Activated T-cell treated with anti-CD3 and anti-CD28 coated beads, Interleukin-2, amount 50 U/mL, for 48 hours (primary cell): ENCODE measurements at places on chromosomes 5 and 9.

DNA sequence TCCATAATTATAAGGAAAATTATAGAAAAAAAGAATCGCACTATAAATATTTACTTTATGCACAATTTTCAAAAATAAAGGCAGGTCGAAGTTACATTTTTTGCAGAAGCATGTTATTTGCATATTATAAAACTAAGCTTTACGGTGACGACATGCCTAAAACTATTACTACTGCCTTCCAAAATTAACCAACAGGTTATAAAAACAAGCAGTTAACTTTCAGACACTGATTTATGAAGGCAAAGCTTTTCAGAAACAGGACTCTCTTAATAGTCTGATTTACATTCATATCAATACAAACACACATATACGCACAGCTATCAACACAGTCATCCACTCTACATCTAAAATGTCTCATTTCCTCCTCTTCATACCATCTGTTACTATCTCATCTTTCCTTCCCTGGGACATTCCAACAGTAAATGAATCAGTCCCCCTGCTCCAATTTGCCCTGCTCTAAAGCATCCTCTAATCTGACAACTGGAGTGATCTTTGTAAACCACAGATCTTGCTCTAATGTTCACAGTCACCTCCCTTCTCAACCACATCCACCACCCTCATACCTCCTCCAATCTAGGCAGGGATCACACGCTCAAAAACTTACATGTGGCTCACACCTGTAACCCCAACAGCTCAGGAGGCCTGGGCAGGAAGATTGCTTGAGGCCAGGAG is 21.6 kb downstream of the FBXW11 start:
- DNase-seq, result peak; percentile 53

DNA sequence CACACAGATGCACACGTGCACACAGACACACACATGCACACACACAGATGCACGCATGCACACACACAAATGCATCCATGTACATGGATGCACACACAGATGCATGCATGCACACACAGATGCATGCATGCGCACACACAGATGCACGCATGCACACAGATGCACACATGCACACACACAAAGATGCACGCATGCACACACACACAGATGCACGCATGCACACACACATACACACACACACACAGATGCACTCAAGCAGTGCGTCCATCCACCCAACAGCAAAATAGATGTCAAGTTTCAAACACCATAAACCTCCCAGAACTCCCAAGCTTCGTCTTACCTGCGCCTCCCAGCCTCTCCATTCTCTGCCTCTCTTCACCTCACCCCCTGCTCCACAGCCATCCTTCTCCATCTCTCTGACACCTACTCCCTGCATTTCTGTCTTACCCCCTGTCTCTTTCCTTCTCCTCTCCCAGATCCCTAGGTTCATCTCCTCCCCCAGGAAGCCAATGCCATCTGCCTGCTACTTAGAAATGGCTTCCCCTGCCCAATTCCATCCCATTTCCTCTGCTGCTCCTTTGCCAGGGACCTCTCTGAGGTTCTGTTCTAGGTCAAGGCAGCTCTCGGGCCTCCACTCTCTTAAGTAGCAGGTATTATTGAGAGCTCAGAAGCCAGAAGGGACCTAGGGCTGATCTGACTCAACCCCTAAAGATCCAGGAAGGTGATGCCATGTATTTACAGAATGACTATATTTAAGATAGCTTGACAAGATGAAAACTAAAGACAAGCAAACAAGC is 297.2 kb downstream of the MED10 start:
- no peak for DNase-seq

- no peak for DNase-seq
Observed at GRCh38 chr5:79876456-79876855, 114.6 kb downstream of the MTX3 start.

GRCh38 chr5:80615266-80615914 is 39.1 kb upstream of the MSH3 start:
- no peak for DNase-seq

DNA sequence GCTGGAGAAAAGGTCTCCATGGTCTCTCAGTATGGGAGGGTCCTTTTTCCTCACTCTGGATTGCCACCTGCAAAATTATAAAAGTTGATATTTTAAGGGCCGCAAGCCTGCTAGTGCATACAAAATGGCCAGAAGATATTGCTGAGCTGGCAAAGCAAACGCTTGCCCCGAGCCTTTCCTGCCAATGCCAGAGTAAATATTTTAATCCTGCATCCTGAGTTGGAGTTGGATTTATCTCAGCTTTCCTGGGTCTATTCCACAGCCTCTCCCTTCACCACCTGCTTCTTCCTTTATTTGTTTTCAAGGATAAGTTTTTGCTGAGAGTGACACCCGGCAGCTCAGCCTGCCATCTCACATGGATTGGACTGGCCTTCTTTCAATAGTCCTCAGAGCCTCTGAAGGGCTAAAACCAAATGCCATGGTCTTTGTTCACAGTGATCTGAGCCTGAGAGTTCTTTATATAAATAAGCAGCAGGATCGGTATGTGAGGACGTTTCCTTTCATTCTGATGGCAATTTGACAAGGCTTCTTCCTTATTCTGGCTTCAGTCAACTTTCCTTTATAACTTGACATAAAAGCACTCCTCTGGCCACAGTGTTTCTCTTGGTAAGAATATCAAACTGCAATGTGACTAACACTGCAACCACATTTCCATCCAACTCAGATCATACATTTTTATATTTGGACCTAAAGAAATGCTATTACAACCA is 170.1 kb downstream of the ADAMTS12 start:
- DNase-seq, result no peak

- DNase-seq, result no peak
Observed at GRCh38 chr5:88667496-88668201, 215.3 kb downstream of the MEF2C start.

- no peak for DNase-seq
Observed at GRCh38 chr5:17619354-17619753, 9.2 kb downstream of the TAF11L12 start.

- no peak for DNase-seq
Observed at GRCh38 chr5:172093965-172094364, 87.5 kb upstream of the FBXW11 start.

DNA sequence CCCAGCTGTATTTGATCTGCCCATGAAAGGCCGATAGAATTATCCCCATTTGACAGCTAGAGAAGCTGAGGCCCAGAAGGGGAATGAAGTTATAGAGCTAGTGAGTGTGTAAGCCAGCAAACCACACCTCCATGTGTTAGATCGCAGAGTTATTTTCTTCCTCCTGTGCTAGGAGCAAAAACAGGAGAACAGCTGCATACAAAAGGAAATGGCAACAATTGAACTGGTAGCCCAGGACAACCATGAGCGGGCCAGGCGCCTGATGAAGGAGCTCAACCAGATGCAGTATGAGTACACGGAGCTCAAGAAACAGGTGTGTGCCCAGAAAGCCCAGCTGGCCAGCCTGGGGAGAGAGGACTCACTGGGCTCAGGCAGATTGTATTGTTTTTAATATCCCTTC is 30.4 kb downstream of the RAB14 start:
- no peak for DNase-seq

DNA sequence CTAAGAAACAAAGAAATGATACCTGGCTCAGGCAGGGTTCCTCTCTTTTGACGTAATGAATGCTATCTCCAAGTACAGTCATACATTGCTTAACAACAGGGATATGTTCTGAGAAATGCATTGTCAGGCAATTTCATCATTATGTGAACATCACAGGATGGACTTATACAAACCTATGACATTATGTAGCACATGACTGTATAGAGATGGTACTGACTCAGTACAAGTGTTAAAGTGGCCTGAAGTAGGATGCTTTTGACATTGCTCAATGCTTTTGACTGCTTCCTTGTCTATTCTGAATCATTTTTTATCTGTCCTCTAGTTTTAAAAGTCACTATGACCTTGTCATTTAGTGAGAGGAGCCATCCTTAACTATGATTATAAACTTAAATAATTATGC is 147.6 kb downstream of the NR2F1-AS1 start:
- no peak for DNase-seq

DNA sequence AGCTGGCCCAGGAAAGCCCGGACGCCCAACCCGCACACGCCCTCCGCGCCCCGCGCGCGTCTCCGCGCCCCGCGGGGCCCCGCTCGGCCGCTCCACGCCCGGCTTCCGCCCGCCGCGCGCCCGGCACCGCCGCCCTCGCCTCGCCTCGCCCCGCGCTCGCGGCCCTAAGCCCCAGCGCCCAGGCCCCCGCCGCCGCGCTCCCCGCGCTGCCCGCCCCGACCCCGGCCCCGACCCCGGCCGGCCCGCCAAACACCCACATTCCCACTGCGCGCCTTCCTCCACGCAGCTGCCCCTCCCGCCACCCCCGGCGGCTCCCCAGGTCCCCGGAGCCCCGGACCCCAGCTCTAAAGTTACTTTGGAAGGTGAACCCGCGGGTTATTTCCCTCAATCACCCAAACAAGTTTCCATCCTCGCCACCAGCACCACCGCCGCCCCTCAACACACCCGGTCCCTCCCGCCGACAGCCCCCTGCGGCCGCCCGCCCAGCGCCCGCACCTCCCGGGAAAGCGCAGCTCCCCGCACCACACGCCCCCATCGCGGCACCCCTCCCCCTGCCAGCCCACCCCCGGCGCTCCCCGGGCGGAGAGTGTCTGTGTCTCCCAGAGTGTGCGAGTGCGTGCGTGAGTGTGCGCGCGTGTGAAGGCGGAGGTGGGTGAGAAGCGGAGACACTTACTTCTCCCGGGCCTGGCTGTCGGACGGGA is 439 bp downstream of the SSBP2 start:
- no peak for DNase-seq

DNA sequence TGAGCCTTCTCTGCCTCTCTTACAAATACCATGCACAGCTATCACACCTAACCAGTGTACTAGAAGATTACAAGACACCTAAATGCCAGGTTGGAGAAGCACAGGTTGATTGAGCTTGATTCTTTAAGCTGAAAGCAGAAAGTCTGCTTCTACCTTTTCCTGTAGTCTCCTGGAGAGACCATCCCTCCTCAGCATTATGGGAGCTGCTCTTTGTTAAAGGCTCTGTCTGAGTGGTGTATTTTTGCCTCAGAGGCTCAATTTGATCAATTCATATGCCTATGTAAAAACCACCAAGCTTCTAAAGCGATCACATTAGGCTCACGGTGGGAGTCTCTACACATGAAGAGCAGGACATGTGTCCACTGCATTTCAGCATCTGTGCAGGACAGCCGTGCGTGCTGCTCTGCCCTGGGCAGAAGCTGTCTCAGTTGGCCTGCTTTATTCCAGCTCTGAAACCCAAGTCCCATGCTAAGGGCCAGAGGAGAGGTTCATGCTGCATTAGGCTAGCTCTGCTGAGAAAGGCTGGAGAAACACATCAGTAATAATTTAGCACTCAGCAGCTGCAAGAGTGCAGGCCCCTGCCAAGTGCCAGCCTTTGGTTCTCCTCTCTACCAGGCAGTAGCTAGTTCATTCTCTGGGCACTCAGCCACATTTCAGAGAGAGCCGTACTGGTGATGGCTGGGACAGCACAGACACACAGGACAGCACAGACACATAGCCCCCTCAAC is 41.7 kb downstream of the TMEM167A start:
- no peak for DNase-seq

GRCh38 chr9:109868722-109869121 is 88.7 kb downstream of the PALM2AKAP2 start:
- no peak for DNase-seq

DNA sequence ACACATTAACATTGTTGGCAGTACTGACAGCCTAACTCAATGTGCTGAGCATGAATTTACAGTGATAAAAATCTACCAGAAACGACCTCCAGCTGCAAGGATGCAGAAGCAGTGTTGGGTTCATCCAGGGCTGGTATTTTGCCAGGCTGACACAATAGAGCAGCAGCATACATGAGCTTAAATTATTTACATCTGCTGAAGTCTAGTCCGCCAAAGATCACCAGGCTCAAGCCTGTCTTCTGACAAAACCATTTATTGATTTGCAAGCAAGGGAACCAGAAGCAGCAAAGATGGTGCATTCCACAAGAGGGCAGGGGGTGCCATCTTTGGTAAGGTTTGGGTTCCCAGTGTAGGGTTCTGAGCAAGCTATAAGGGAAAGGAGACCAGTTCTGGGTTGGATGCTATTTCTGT is 8.7 kb upstream of the C5orf34 start:
- no peak for DNase-seq

- no peak for DNase-seq
Observed at GRCh38 chr9:86705490-86705889, 241.8 kb downstream of the GAS1 start.

DNA sequence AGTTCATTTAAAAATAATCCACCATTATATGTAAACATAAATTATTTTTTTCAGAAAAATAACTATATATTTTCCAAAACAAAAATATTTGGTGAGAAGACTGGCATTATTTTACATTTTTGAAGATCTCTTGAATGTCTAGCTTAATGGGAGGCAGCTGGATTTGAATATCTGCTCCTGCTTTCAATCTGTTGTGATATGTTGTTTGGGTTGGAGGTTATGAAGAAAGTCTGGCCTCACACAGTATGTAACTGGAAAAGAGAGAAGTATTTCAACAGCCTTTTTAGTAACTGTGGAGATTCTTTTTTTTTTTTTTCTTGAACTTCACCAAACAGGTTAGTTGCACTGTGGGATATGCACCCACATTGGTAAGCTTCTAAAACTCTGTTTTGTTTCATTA is 84.7 kb upstream of the SLIT3 start:
- no peak for DNase-seq

DNA sequence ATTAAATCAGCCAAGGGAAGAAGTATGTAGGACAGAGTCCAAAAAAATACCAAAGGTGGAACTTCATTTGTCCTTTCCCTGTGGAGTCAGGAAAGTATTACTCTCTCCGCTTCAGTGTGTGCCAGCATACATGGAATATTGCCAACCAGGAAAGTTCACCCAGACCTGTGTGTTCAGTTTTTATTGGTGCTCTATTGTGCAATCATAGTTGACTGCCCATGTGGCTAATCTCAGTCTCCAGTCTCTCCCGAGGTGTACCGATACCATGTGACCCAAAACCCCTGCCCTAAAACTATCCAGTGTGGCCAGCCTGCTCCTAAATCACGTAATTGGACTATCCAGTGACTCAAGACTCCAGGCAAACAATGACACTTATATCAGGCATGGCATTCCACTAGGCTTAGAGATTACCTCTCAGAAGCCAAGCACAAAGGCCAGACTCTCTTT is 38.8 kb downstream of the NFX1 start:
- no peak for DNase-seq

GRCh38 chr5:57816108-57816507 is 333.5 kb upstream of the ACTBL2 start:
- no peak for DNase-seq

GRCh38 chr5:141420855-141421488 is at the start of gene PCDHGA11:
PCDHGA11 (plus strand) TSS chr5:141421051; CDS start chr5:141421228, 177 bp downstream.
- DNase-seq, result peak; percentile 66

DNA sequence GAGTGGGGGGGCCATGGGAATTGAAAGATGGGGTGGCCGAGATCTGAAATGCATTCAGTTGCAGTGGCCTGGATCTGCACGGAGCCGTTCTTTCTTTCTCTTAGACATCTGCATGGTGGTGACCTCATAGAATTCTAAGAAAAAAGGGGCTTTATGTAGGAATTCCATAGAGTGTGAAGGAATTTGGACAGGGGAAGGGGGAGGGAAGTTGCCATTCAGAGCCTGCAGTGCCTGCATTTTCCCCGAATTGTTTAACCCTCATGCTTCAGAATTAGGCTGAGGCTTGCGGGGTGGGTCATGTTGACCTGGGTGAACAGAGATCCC is 4.9 kb downstream of the NEK6 start:
- no peak for DNase-seq

GRCh38 chr5:93192087-93192486 is 388.9 kb downstream of the NR2F1-AS1 start:
- no peak for DNase-seq

GRCh38 chr5:152505442-152506042 is 100.5 kb upstream of the NMUR2 start:
- DNase-seq, result peak; percentile 48

- DNase-seq, result peak; percentile 4
Observed at GRCh38 chr9:114307899-114308267, 15.0 kb upstream of the ORM1 start.

GRCh38 chr5:152439791-152440190 is 34.7 kb upstream of the NMUR2 start:
- DNase-seq, result no peak
